DND-41 (cell line): ENCODE measurements at places on chromosomes 12 and 14.

DNA sequence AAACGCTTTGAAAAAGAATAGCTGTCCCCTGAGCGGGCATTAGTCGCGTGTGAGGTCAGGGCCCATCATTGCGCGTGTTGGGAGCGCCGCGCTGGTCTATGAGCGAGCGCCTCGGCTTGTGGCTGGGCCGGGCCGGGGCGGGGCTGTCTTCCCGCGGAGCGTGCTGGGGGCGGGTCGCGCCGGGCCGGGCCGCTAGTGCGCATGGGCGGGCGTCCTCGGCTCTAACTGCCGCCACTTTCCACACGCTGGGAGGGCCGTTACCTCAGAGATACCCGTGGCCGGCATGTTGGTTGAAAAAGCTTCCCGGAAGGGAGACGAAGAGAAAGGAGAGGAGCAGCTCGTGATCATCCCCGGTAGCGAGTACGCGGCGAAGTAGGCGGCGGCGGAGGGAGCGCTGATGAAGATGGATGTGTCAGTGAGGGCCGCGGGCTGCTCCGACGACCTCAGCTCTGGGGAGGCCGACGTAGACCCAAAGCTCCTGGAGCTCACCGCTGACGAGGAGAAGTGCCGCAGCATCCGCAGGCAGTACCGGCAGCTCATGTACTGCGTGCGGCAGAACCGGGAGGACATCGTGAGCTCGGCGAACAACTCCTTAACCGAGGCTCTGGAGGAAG lies at the start of gene EID3:
Gene EID3, plus strand, starts transcription at position 202 of the 614 bp plus-strand sequence. Its CDS starts 196 bp downstream, at position 398.
- no peak for DNase-seq

GRCh38 chr14:43005807-43006206 lies 1399.1 kb downstream of the LRFN5 start:
- no peak for DNase-seq

GRCh38 chr14:22928237-22929103 lies 706 bp downstream of the PRMT5 start:
- peak; percentile 31 for DNase-seq

- DNase-seq, result no peak
Observed at GRCh38 chr14:105203057-105203531, 22.0 kb upstream of the NUDT14 start.

GRCh38 chr14:96162741-96163140 lies 41.9 kb upstream of the BDKRB2 start:
- no peak for DNase-seq

DNA sequence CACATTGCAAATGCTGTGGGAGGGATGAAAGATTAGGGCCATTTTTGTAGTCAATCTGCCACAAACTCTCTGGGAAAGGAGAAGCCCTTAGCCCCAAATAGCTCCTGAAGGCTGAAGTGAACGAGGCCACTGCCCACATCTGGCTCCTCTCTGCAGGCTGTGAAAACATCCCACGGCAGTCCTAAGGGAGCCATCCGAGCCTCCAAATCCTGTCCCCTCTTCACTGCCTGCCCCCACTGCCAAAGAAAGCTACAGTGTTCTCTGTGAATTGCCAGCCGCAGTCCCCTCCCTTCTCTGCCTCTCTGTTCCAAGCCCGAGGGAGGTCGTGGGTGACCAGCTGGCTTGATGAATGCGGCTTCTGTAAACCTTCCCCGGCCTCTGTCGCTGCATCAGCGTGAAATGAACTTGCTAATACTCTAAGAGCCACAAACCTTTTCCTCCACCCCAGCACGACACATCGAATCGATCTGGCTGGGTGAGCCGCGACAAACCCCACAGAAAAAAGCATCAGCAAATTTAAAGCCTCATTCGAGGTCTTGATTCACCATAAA lies 180.7 kb upstream of the NRXN3 start:
- no peak for DNase-seq

DNA sequence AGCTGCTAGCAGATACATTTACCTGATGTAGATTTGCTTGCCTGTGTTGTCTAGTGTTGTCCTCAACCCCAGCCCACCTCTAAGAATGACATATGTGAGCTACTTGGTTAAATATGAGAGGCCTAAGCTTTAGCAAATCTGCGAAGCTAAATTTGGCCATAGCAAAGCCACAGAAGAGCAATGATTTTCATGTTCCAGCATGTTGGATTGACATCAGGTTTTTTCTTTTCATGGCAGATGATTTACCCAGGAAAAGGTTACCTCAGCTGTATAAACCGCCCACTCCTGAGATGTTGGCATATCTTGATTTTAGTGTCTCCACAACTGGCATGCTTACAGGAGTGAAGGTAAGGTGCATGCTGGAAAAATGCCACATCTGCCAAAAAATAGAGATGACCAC lies 36.4 kb upstream of the ATF1 start:
- DNase-seq, result no peak

DNA sequence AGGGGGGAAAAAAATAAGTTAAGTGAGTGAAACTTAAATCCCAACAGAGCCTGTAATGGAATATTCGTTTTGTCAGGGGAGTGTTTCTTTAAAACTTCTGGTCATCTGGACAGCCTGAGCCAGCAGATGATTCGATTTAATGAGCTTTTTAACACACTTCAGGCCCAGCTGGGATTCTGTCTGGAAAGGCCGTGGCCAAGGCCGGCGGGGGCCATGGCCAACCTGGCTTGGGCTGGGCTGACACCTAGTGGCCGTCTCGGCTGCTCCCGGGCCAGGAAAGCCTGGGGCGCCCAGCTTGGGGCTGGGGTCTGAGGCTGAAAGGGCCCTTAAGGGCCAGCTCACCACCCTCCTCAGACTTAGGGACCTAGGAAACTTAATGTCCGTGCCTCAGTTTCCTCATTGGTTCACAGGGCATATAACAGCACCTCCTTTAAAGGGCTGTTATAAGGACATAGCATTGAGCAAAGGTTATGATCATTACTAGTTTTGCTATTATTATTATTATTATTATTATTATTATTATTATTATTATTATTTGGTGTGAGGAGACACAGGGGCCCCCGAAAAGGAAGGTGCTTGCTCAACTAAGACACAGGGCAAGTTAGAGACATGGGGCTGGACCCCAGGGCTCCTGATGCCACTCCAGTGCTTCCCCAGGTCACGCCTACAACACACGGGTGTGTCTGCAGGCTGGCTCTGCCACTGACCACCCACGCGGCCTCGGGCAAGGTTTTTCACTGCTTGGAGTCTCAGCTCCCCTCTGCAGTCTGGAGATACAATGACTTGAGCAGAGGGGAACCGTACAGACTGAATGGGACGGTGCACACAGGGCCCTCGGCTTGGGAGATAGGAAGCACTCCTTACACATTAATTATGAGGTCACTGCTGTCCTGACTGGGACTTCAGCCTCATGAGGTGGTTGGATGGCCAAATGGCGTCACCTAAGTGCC lies 84.0 kb downstream of the SYNE3 start:
- DNase-seq, result peak; percentile 12

GRCh38 chr12:96431067-96431466 lies 30.8 kb upstream of the CDK17 start:
- no peak for DNase-seq

GRCh38 chr14:56733396-56733795 lies 76.9 kb downstream of the OTX2 start:
- no peak for DNase-seq

DNA sequence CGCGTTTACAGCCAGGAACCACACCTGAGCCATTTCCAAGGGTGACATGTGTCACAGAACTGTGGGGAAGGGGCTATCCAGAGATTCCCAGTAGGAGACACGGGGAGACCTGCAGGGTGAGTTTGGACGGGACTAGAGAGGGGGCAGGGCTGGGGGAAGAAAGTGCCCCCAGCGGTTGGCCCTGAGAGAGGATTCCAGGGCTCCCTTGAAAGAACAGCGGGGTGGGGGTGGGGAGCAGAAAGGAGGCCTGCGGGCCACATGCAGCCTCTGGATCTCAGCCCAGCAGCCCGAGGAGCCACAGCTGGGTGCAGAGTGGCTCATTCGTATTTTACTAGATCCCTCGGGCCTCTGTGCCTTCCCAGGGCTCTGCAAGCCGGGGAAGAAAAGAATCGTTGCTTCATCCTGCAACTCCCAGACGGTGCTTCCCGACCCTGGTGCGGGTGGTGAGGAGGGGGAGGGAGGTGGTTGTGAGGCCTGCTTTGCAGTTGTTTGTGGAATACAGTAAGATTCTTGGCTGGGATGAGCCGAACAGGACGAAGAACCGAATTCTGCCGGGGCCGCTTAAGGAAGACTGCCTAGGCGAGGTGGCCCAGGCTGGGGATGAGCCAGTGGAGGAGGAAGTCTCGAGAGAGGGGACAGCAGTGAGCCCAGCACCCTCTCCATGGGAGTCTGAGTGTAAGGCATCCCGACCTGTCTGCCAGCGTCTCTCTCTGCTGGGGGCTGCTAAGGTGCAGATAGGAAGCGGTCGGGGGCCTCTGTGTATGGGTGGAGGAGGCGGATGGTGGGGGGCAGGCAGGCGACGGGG lies 36.1 kb upstream of the ANKRD9 start:
- DNase-seq, result no peak

DNA sequence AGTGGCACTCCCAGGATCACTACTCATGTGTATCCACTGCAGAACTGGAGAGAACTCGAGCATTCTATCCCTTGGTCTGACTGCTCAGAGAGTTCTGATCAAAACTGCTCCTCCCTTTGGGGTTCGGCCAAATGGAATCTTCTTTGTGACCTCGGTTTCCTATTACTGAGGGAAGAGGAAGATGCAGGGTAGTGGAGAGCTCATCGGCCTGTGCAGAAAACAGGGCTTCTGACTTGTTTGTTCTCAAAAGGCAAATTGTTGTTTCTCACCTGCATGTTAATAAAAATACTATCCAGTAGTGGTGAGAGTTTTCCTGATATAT lies 17.1 kb upstream of the AKAP6 start:
- no peak for DNase-seq

GRCh38 chr14:71138448-71139293 lies 231.4 kb downstream of the PCNX1 start:
- DNase-seq, result peak; percentile 65

DNA sequence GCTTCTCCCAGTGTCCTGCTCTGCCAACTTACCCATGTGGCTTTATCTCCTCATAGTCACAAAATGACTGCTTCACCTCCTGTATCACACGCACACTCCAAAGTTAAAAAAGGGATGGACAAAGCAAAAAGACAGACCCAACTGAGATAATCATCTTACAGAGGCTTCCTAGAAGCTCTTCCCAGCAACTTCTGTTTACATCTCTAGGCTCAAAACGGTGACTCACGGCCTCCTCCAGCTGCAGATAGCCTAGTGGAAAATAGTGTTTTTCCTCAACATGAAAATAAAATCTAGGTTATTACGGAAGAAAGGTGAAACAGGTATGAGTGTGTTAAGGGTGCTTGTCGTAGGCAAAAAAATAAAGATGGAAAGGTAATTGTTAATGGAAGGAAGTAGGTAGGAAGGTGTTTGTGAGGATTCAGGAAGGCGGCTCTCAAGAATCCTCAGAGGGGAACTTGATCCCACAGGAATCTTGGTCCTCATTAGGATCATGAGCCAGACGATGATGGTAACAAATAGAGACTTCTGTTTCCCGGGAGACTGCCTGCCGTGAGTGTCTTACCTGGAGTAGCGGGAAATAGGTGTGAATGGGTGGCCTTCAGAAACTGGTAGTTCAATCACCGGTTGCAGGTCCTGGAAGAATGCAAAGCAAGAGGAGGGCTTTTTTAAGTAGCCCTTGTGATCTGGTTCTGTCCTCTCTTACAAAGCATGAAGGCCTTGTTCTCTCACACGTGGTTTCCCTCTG lies 487.5 kb upstream of the TMEM132C start:
- DNase-seq, result no peak

DNA sequence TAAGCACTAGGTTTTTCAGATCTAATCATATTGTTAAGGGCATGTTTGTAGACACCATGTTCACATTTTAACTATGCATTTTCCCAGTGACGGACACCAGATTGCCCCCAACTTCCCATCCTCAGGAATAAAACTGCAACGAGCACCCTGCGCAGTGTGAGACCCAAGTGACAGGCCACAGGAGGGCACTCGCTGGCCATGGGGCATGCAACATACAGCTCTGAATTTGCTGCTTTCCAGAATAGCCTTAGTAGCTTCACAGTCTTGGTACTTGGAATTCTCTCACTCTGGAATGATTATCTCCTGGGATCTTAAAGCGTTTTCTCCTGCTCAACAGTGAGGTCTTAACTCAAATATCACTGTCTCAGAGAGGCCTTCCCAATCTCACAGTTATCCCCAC lies 972 bp upstream of the DDX47 start:
- DNase-seq, result no peak

GRCh38 chr12:62736596-62736995 lies 198.4 kb downstream of the PPM1H start:
- DNase-seq, result no peak

- DNase-seq, result no peak
Observed at GRCh38 chr12:100942984-100943749, 148.6 kb downstream of the ANO4 start.

GRCh38 chr14:35344107-35344807 lies 52.1 kb downstream of the PSMA6 start:
- no peak for DNase-seq

GRCh38 chr14:68814539-68815297 lies 21.9 kb upstream of the ZFP36L1 start:
- peak; percentile 89 for DNase-seq

DNA sequence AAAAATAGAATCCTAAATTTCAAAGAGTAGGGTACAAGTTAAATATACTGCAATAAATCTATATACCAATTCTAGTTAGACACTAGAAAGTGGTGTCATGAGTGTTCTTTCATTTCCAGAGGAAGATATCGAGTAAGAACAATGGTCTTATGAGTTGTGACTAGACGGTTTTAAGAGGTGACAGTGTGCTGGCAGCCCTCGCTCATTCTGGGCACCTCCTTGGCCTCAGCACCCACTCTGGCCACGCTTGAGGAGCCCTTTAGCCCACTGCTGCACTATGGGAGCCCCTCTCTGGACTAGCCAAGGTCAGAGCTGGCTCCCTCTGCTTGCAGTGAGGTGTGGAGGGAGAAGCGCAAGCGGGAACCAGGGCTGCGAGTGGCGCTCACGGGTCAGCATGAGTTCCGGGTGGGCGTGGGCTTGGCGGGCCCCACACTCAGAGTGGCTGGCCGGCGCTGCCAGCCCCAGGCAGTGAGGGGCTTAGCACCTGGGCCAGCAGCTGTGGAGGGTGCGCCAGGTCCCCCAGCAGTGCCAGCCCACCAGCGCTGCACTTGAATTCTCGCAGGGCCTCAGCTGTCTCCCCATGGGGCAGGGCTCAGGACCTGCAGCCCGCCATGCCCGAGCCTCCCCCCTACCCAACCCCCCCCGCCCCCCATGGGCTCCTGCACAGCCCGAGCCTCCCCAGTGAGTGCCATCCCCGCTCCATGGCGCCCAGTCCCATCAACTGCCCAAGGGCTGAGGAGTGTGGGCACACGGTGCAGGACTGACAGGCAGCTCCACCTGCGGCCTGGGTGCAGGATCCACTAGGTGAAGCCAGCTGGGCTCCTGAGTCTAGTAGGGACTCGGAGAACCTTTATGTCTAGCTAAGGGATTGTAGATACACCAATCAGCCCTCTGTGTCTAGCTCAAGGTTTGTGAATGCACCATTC lies 18.7 kb downstream of the PRKD1 start:
- no peak for DNase-seq

GRCh38 chr12:106506691-106507090 lies 76.1 kb upstream of the RFX4 start:
- no peak for DNase-seq

GRCh38 chr12:32027684-32028365 lies 68.6 kb downstream of the RESF1 start:
- DNase-seq, result no peak
